ENCODE measurements at places on chromosomes 7 and 10.

- DNase-seq: no peak
Observed at GRCh38 chr7:43501870-43502269, 81.0 kb upstream of the STK17A start.

DNA sequence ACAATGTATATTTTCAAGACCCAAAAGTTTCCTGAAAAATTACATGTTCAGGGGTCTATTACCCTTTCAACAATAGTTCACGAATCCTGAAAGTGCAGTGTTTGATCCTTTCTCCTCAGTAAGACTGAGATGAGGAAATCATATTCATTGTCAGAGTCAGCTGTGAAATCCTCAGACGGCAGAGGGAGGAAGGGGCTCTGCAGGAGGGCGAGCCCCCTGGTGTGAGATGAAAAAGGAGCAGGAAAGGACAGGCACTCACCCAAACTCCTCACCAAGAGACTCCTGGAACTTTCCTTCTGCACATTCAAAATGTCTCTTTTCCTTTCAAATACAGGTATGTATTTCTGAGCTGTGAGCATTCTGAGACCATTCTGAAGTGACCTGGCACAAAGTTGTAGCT is 150.3 kb upstream of the HABP2 start:
- DNase-seq: no peak

- DNase-seq: no peak
Observed at GRCh38 chr7:41592794-41593193, 110.1 kb downstream of the INHBA start.

GRCh38 chr7:94050046-94050445 is 45.9 kb upstream of the BET1 start:
- no peak for DNase-seq

- DNase-seq: no peak
Observed at GRCh38 chr7:93921607-93922566, at the start of gene GNG11. Gene GNG11 (plus strand): TSS chr7:93921735. CDS start chr7:93922138, 403 bp downstream.

- DNase-seq: no peak
Observed at GRCh38 chr10:70588859-70589570, 13.5 kb downstream of the PRF1 start.

GRCh38 chr10:15624401-15625196 is 95.1 kb downstream of the ITGA8 start:
- DNase-seq: no peak

DNA sequence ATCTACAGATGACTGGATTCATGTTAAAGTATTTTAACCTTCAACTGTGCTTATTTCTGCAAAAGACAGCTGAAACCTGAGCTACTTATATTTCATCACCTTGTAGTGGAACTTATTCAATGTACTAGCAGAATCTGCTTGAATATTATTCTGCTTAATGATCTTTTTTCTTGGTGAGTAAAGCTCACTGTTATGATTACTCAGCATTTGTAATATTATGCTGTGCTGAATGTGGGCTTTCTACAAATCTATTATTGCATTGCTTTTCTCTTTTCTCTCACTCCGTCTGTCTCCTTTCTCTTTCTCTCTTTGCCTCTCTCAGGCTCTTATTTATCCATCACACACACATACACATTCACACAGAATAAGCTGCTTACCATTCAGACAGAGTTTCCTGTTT is 98.7 kb upstream of the TMEM196 start:
- no peak for DNase-seq

DNA sequence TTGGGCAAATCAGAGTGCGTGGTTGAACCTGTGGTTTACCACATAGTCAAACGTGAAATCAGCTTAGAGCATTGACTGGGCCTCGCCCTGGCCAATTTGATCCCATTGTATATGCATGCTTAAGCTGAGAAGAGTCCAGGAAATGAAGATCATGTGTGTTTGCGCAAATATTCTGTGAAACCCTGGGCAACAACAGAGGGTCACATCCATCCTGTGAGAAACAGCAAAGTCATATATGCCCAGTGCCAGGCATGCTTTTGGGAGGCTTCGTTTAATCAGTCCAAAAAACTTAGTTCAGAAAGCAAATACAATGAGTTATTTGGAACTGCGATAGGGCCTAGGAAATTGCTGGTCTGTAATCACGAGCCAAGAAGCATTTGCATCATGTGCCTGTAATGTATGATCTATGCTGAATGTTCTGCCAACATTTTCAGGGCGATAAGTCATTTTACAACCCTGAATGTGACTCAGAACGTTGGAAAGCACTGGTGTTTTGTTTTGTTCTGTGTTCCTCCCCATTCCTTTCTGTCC is 412.1 kb upstream of the CELF2 start:
- no peak for DNase-seq

- DNase-seq: no peak
Observed at GRCh38 chr7:95011995-95012394, 104.6 kb downstream of the PPP1R9A start.

- DNase-seq: no peak
Observed at GRCh38 chr10:80524190-80524909, 13.4 kb upstream of the SH2D4B start.

DNA sequence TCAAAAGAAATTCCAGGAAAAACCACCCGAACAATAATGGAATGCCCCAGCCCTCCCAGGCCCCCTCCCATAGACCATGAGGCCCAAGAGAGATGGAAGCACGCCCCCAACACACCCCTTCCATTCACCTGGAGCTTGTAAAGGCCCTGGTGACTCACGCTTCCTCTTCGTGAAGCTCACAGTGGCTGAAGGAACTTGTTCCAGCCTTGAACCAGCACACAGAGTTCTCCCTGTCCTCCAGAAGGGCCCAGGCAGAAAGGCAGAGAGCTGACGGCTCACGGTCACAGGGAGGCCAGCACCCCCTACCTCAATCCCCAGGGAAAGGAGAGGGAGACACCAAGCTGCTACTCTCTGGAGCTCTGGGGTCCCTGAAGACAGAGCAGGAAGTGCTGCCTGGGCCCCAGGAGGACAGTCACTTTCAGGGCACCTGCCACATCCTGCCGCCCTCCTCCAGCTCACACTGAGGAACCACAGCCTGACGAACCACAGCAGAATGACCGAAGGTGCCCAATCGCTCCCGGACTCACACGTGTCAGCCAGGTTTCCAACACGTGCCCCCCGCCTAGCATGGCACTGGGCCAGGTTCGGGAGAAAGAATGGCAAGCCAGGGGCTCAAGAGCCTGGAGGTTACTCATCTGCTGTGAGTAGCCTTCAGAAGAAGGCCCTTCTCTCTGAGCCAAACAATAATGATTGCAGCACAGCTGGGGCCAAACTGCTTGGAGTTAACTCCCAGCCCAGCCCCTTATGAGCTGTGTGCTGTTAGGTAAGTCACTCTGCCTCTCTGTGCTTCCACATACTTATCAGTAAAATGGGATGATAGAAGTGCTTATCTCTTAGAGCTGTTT is 52.8 kb downstream of the DLG5 start:
- peak; percentile 23 for DNase-seq
